ENCODE measurements at places on chromosomes 12 and 14.

- DNase-seq = peak; percentile 62
Observed at GRCh38 chr14:70907996-70908934, 1.0 kb downstream of the PCNX1 start.

- DNase-seq = no peak
Observed at GRCh38 chr14:99875836-99876235, 82.6 kb downstream of the EML1 start.

GRCh38 chr14:22382955-22383354 lies 206.1 kb downstream of the DAD1 start:
- DNase-seq = no peak

GRCh38 chr14:96309133-96309895 lies 53.3 kb downstream of the BDKRB1 start:
- peak; percentile 18 for DNase-seq

- no peak for DNase-seq
Observed at GRCh38 chr12:62998454-62998853, 63.5 kb upstream of the PPM1H start.

GRCh38 chr14:59882957-59883356 lies 12.4 kb upstream of the RTN1 start:
- no peak for DNase-seq

DNA sequence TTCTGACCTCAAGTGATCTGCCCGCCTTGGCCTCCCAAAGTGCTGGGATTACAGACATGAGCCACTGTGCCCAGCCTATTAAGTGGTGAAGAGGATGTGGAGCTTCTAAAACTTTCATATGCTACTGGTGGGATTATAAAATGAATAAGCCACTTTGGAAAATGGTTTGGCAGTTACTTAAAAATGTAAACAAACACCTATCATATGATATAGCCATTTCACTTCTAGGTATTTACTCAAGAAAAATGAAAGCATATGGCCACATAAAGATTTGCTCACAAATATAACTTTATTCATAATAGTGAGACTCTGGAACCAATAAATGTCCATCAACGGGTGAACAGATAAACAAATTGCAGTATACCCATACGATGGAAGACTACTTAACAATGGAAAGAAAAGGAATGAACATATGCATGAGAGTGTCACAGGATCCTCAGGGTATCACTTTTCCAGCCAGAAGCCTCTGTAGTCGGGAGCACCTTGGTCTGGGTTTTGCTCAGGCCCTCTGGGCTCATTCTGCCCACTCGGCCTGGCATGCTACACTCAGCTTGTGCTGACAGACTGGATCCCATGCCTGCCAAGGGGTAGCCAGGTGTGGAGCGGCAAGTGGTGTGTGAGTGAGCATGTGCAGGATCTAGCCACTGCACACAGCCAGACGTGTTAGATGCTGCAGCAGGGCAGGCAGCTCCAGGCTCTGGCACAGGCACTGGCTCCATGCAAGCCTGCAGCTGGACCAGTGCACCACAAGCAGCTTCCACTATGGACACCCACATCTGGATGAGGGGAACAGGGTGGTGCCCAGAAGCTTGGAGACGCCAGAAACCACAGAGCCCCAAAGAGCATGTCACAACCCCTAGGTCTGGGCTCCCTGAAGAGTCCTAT lies 213.2 kb upstream of the DIO3 start:
- no peak for DNase-seq
